ENCODE measurements at places on chromosomes 11 and 22.

- no peak overlapping the region for H3K27ac ChIP-seq
- H3K4me3 ChIP-seq, result no peak overlapping the region
- peaks cover 20% of the 10 kb centered on the region for H3K27me3 ChIP-seq
These were observed 56.8 kb downstream of the RPUSD4 start for GRCh38 chr11:126154691-126155090.

DNA sequence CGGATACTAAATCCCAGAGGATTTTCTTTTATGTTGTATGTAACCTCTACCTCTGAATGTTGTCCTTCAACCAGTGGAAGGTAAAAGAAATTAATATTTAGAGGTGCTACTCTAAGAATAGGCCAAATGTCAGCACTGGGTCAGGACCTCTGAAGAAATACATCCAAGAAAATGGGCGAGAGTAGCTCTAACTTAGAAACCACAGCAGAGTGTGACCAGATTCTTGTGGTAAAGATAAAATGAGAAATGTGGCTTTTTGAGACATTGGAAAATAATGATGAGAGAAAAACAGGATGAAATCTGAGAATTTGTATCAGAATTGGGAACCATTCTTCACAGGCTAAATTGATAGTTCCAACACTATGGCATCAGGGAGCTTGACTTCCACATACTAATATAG lies 63.5 kb downstream of the CSTPP1 start:
- no peak for DNase-seq
- H3K4me1 ChIP-seq, result no peaks in the 10 kb centered on the region
- H3K27me3 ChIP-seq, result no peaks in the 10 kb centered on the region
- H3K27ac ChIP-seq, result no peak overlapping the region
- H3K4me3 ChIP-seq, result no peak overlapping the region
- no peaks in the 10 kb centered on the region for H3K36me3 ChIP-seq

DNA sequence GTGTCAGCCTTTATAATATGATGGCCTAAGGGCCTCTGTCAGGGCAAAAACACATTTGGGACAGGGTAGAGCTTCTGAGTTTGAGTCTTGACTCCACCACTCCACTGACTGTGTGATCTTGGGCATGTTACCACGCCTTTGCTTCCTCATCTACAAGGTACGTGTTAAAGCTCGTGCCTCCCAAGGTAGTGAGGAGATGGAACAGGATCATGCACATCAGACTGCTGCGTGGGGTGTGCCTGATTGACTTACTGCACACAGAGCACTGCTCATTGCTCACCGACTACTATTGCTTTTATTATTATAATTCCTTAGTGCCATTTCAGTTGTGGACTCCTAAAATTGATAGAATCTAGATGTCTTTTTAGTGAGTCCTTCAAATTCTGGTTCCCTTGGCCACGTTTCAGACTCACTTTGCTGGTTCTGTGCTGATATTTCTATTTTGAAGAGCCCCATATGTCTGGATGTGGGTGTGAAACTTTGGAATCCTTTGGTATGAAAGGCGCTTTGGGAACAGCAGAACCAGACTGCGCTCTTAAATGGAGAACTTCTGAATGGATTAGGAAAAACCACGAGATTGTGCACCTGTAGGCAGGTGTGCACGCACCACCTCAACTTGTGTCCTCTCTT lies 44.1 kb upstream of the RAB1B start:
- no peak overlapping the region for H3K4me3 ChIP-seq
- DNase-seq, result no peak
- H3K4me1 ChIP-seq, result peaks cover 13% of the 10 kb centered on the region

GRCh38 chr11:61710019-61710418 lies 29.8 kb downstream of the DAGLA start:
- H3K36me3 ChIP-seq, result no peaks in the 10 kb centered on the region
- no peaks in the 10 kb centered on the region for H3K27me3 ChIP-seq
- no peak overlapping the region for H3K27ac ChIP-seq
- H3K4me1 ChIP-seq, result no peaks in the 10 kb centered on the region
- no peak overlapping the region for H3K4me3 ChIP-seq

GRCh38 chr11:10520562-10520961 lies 20.4 kb downstream of the RNF141 start:
- no peak overlapping the region for H3K27ac ChIP-seq
- no peaks in the 10 kb centered on the region for H3K27me3 ChIP-seq
- no peak for DNase-seq
- no peak overlapping the region for H3K4me3 ChIP-seq

- H3K4me1 ChIP-seq, result no peaks in the 10 kb centered on the region
- H3K27me3 ChIP-seq, result no peaks in the 10 kb centered on the region
- no peak overlapping the region for H3K4me3 ChIP-seq
- H3K36me3 ChIP-seq, result no peaks in the 10 kb centered on the region
- H3K27ac ChIP-seq, result no peak overlapping the region
These were observed 346.6 kb downstream of the AASDHPPT start for GRCh38 chr11:106424111-106424510.

DNA sequence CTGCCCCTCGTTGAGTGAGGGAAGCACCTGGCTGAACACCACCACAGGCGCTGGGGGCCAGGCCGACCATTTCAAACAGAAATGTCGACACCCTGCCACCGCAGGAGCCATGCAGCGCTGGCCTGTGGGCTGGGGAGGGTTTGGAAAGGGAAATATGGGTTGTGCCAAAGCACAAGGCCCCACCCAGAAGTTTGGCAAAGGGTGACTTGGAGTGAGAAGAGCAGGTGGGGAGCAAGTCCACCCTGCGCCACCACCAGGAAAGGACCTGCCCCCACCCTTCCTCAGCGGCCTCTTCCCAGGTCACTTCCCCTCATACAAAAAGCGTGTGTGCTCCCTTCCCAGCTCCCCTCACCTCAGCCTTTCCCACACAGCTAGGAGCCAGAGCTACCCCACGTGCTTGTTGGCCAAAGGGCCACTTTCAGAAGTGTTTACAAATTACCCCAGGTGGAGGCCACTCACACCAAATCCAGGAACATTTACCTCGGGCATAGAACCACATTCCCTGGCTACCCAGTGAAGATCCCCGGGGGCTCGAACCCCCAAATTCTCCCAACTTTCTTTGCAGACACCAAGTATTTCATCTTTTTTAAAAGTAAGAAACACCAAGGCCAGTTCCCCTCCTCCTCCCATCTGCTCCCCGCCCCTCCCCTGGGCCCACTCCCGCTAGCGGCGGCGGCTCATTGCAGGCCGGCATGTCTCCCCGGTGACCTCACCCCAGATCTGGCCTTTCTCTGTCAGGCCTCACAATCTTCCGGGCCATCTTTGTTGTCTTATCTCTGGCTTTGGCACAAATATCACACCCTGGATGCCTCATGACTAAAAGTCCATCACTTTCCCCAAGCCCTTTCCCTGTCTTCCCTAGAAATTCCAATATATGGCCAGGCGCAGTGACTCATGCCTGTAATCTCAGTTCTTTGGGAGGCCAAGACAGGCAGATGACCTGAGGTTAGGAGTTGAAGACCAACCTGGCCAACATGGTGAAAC lies 20.5 kb upstream of the SCGB1A1 start:
- H3K27ac ChIP-seq, result no peak overlapping the region
- no peak overlapping the region for H3K4me3 ChIP-seq
- DNase-seq, result no peak
- H3K4me1 ChIP-seq, result peaks cover 26% of the 10 kb centered on the region
- H3K36me3 ChIP-seq, result no peaks in the 10 kb centered on the region

DNA sequence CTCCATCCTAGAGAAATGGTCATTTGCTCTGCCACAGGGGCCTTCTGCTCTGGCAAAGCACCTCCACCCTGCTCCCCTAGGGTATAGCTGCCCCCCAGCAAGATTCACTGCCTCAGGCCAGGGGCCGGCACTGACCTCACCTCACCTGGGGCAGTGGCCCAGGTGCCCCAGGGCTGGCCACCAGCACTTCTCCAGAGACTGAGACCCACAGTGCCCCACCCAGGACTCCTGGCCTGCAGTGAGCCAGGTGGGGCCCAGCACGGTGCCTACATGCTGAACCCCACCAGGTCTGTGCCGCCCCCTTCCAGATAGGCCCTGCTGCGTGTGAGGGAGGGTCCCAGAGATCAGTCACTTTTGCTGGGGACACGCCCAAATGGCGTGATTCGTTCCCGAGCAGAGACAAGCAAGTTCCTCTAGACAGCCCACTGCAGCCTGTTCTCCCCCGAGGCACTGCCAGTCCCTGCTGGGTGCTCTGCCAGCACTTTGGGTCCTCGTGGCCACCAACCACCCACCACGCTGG lies 10.8 kb downstream of the GNB1L start:
- H3K4me3 ChIP-seq, result no peak overlapping the region
- no peak overlapping the region for H3K27ac ChIP-seq
- H3K4me1 ChIP-seq, result peaks cover 31% of the 10 kb centered on the region

GRCh38 chr11:1872267-1872985 lies 19.3 kb downstream of the PRR33 start:
- H3K27ac ChIP-seq, result no peak overlapping the region
- H3K4me1 ChIP-seq, result peaks cover 23% of the 10 kb centered on the region
- no peak overlapping the region for H3K4me3 ChIP-seq

DNA sequence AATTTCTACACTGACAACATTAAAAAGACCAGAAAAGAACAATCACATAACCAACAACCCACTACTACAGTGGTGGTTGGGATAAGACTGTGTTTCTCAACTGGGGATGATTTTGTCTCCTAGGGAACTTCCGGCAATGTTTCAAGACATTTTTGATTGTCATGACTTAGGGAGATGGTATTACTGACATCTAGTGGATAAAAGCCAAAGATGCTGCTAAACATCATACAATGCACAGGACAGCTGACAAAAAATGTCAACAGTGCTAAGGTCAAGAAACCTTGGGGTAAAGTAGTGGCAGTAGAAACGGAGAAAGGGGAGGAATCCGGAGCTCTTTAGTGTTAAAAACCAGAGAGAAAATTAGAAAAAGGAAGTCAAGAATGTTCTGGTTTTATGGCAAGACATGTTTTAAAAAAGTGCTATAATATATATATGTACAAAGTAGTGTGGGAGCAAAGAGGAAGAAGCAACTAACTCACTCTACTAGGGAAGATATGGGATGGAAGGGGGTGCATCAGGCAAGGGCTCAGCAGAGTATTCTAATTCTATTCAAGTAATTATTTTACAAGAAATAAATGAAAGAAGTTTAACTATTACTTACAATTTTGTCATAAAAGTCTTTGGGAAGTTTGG lies 37.2 kb downstream of the CKAP5 start:
- no peak overlapping the region for H3K4me3 ChIP-seq
- no peak for DNase-seq
- H3K36me3 ChIP-seq, result no peaks in the 10 kb centered on the region
- H3K27me3 ChIP-seq, result no peaks in the 10 kb centered on the region
- H3K4me1 ChIP-seq, result no peaks in the 10 kb centered on the region

DNA sequence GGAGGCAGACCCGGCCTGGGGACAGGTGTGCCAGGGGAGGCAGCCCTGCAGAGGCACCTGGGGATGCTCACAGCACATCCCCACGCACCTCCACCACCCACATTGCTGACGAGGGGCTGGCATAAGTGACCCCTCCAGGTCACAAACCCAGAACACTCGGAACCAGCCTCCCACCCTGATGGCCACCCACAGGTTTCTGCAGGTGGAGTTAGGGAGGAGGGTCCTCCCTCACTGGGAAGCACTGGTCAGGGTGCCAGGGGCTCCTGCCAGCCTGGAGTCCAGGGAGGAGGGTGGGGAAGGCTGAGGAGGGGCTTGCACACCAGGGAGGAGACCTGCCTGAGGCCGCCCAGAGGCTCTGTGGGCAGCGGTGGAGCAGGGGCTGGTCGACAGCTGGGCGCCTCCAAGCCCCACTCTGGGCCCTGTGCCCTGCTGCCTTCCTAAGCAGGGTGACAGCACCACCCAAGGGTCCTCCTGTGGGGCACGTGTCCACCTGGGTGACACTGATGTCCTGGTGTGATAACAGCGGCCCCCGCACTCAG lies 51.0 kb upstream of the CARS1 start:
- no peak for DNase-seq
- no peaks in the 10 kb centered on the region for H3K27me3 ChIP-seq
- no peak overlapping the region for H3K27ac ChIP-seq
- peaks cover 15% of the 10 kb centered on the region for H3K4me1 ChIP-seq
- peaks cover 11% of the 10 kb centered on the region for H3K36me3 ChIP-seq

DNA sequence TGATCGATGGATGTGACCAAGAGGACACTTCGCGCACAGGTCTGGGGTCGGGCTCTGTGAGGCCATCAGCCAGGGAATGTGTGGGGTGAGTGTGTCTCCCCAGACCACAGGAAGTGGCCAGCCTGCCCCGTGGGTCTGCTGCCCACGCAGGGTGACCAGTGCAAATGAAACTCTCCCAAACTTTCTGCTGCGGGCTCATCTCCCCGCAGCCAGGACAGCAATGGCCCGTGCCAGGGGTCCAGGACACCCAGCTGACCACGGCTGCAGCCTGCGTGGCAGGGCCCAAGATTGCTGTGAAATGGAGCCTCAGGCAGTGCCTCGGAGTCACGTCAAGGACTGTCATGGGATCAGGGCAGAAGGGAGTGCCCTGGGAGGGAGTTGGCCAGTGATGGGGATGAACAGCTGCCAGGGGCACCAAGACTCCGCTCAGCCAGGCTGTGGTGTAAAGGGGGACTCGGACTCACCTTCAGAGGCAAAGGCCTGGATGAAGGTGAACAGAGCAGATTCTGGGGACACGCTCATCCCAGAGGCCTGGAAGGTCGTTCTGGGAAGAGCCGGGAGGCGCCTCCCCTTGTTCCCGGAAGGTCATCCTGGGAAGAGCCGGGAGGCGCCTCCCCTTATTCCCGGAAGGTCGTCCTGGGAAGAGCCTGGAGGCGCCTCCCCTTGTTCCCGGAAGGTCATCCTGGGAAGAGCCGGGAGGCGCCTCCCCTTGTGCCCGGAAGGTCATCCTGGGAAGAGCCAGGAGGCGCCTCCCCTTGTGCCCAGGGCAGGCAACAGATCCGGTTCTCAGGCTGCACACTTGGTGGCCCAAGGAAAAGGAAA lies 252.6 kb downstream of the BRD1 start:
- no peak overlapping the region for H3K4me3 ChIP-seq
- DNase-seq, result no peak
- no peaks in the 10 kb centered on the region for H3K4me1 ChIP-seq
- H3K27me3 ChIP-seq, result no peaks in the 10 kb centered on the region

GRCh38 chr11:61579676-61580270 lies 1.1 kb downstream of the SYT7 start:
- H3K4me1 ChIP-seq, result no peaks in the 10 kb centered on the region
- H3K4me3 ChIP-seq, result peak overlapping the region; percentile 42
- DNase-seq, result no peak
- H3K36me3 ChIP-seq, result no peaks in the 10 kb centered on the region

DNA sequence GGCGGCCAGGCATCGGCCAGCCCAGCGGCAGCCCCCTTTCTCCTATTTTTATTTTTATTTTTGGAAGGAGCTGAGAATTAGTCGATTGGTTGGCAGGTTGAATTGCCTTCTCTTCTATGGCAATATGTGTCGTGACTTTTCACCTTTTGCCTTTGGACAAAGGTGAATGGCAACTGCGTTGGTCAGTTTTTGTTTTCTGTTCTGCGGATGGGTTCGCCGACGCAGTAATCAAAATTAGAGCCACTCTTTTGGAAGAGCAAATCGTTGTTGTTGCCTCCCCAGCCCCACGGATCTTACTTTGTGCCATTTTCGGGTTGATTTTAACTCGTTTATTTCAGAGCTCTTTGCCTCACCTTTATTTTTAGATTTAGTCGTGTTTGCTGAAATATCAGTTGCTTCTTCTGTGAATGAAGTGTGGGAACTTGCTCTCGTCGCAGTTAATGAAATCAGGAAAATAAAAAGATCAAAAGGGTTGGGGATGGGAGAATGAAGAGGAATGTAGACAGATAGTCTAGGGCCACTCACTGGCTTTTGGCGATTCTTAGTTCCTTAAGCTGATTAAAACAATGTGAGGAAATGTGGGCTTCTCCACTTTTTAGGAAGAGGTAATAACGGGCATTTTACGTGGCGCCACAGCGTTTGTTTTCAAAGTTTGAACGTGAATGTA lies 1.6 kb downstream of the CECR2 start:
- H3K27ac ChIP-seq, result no peak overlapping the region
- H3K4me3 ChIP-seq, result no peak overlapping the region
- no peaks in the 10 kb centered on the region for H3K36me3 ChIP-seq
- no peak for DNase-seq
